Endothelial cell of umbilical vein (primary cell): ENCODE measurements at places on chromosomes 2 and 18. TPM values are rescaled to one million over a fixed set of nuclear protein-coding genes. Genes with fewer than 3 reads are reported as not detected.
A peak's percentile ranks its signal among the peaks of the same experiment; 100 is the strongest.

Gene XPO1
- 148 and 166 TPM in 2 replicates for total RNA-seq

DNA sequence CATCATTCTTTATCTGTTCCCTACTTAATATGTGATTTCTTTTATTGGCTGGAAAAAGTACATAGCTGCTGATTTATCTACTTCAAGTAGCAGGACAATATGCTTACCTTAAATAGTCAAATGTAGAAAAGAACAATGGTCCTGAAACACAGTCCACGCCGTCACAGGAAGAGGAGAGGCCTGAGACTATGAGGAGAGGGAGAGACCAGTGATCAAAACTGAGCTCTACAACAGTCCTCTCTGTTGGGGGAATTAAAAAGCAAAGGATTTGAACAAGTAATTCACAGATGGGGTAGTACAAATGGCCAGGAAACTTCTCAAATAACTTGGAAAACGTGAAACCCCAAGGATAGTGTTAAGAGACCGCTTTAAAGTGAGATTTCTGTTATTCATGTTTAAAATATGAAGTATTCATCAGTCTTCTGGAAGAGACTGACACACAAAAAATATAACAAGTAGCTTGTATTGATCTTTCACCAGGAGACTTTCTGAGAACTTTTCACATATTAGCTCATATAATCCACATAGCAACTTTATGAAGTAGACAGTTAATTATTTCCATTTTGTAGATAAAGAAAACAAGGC, 20.2 kb downstream of the SCYGR8 start:
- DNase-seq = no peak

DNA sequence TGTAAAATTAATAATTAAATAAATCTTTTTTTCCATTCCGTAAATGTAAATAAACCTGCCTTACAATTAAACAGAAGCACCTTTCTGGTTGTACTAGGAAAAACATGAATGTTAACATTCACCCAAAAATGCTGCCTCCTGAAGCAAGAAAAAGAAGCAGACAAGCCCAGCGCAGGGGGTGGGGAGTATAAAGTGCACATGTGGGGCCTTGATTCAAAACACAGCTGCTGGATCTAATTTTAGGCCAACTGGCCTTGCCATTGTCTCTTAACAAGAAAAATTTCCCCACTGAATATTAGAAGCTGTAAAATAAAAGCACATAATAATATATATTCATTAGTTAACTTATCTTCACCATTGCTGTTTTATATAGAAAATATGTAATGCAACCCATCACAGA, 28.3 kb downstream of the TCF4 start:
- no peak for DNase-seq

GRCh38 chr2:113217455-113218282, 43.9 kb downstream of the PSD4 start:
- peak; percentile 32 for DNase-seq

- no peak for DNase-seq
These were observed 40.9 kb upstream of the MBP start for GRCh38 chr18:77173275-77174030.

GRCh38 chr18:25446972-25447371, 95.0 kb upstream of the ZNF521 start:
- peak; percentile 40 for DNase-seq

Gene FANCL
- total RNA-seq = 15.8 and 16.7 TPM in 2 replicates

DNA sequence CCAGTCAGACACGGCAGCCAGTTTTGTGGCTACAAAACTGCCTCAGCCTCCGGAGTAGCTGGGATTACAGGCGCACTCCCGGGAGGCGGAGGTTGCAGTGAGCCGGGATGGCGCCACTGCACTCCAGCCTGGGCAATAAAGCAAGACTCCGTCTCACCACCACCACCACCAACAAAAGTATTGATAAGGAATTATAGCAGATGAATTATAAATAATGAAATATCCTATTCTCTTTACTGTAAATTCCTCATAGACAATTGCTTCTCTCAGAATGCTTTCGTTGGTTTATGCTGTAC, 1.4 kb upstream of the FAM161A start:
- DNase-seq = no peak

DNA sequence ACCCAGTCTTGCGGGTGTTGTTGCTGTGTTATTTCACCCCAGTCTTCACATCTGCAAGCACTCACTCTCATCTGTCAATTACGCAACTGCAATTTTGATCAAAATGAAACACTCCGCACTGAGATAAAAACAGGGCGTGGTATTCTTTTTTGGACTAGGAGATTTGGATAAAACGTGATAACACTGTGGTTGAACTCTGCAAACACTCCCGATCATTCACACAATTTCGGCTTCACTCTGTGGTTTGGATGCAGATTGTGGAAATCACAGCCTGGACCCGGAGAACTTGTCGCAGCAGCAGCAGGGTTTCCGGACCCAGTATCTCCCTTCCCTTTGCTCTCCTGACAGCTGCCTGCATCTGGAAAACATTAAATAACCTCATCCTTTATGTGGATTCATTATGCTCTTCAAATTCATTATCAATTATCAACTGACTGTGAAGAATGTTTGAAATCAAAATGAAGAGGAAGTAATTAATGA, 49.4 kb upstream of the APCDD1 start:
- DNase-seq = no peak

- no peak for DNase-seq
These were observed 56.8 kb downstream of the ATOH8 start for GRCh38 chr2:85810371-85811179.

DNA sequence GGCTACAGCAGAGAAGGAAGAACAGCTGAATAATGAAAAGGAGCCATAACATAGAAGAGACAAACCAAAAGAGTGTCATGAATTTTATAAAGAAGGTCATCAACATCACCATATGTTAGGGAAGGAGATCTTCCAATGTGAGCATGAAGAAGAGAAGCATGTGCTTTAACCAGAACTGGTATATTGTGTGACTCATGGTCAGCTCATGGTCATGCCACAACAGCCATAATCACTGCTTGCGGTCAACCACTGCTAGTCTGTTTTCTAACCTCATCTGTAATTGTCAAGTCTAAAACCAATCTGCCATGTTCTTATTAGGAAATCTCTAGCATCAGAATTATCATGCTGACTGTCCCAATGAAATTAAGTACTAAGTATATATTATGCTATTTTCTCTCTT, 204.1 kb upstream of the VRK2 start:
- DNase-seq = no peak

Gene STAT4
- 0.46 and 0.88 TPM in 2 replicates for total RNA-seq

- no peak for DNase-seq
These were observed 15.0 kb upstream of the NTSR2 start for GRCh38 chr2:11684894-11685460.

DNA sequence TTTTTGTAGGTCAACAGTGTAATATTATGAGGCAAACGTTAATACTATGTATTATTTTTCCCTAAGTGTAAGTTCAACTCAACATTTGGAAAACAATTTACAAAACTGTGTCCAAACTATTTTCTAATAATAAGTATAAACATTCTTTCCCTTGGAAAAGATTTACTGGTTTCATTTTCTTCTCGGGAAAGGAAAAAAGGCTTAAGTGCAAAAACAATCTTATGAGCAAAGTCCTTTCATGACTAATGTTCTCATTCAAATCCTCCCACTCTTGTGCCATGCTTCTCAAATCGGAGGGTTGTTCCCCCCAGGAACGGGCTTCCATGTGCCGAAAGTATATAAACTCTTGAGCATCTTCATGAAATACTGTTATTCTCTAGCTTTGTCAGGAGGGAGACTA, 19.8 kb upstream of the L3MBTL4 start:
- DNase-seq = no peak

GRCh38 chr2:105747991-105748390, 3.3 kb downstream of the NCK2 start:
- no peak for DNase-seq

GRCh38 chr2:239355139-239355538, 45.7 kb downstream of the HDAC4 start:
- DNase-seq = no peak

- DNase-seq = no peak
These were observed 214.7 kb upstream of the LYPD1 start for GRCh38 chr2:132884705-132885104.

- DNase-seq = no peak
These were observed 220.6 kb upstream of the COPS8 start for GRCh38 chr2:236865052-236865451.

DNA sequence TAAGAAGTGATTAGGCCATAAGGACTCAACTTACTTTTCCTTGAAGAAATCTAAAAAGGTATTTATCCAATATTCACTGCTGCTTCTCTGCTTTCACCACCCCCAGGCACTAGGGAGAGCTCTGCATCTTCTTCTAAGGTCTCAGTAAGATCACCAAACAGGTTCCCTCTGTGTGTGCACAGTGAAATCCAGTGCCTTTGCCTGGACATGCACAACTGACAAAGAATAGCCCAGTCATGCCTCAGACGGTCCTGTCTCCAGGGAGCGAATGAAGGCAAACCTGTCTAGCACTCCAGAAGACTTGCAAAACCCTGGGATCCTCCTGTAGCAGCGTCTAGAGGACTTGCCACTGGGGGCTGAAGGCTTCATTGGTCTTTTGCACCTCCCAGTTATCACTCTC, 344.5 kb upstream of the LRATD1 start:
- no peak for DNase-seq

- DNase-seq = no peak
These were observed 43.9 kb downstream of the TBC1D8 start for GRCh38 chr2:101107241-101107640.

- DNase-seq = no peak
These were observed 906.1 kb upstream of the SLC39A10 start for GRCh38 chr2:194750926-194751325.

- no peak for DNase-seq
These were observed 62.1 kb downstream of the LRRFIP1 start for GRCh38 chr2:237689336-237690131.

DNA sequence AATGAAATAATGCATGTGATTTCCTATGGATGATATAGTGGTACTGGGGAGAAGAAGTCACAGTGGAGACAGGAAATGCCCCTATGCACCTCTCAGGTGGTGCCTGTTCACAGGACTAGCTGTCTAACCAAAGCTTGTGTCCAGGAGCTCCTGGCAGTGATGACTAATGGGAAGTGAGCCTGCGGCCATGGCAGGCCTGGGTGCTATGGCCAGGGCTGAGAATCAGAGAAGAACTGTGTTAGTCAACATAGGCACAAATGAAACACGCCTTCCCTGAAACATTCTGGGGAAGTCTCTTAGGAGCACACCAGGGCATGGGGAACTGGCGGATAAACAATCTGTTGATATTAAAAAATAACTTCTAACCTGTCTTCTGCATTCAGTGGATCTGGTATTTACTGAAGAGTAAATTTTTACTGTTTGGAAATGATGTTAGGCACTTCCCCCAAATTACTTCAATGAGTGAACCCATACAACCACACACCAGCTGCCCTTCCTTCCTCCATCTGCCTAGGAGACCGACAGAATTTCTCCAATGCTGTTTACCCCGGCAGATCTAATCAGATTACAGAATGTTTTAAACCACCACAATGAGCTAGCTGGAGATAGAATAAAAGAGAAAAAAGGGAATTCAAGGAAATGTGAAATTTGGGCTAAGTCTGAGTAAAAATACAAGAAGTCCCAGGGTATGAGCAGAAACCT, 67.4 kb downstream of the MEP1B start:
- DNase-seq = no peak

Gene CHRNG
- not detected in 2 replicates for total RNA-seq

Gene CFAP221
- not detected in 2 replicates for total RNA-seq

GRCh38 chr2:71426721-71427120, 26.6 kb upstream of the DYSF start:
- no peak for DNase-seq
